ENCODE measurements at places on chromosomes 4 and X.

DNA sequence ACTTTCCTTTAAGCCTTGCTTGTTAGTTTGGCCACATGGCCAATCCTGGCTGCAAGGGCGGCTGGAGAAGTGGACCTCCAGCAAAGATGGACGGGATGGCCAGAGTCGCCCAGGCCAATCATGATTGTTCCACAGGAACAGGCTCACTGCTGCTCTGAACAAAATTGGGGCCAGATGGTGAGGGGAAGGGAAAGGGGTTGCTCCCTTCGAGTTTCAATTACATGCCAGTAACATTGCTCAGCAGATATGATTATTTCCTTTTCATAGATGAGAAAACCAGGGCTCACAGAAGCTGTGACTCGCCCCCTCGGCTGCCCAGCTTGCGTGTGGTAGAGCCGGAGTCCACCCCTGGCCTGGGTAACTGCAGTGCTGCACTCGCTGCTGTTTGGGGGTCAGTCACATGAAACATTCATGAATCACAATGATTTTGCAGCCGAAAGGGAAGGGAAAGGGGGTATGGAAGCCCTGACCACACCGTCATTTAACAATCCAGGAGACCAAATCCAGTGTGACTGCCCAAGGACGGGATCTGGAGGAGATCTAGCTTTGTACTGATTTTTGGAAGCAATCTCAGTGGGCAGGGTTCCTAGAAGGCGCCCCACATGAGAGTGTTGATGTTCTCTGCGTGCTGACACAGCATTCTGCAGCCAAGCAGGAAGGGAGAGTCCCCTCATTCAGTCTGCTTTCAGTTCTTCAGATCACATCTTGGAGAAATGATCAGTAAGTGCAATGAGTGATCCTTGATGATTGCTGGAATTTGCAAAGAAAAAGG is 77.3 kb upstream of the MSX1 start:
- H3K4me1 ChIP-seq: no peaks in the 10 kb centered on the region
- H3K27me3 ChIP-seq: peaks cover 4% of the 10 kb centered on the region
- no peak for DNase-seq
- no peak overlapping the region for H3K27ac ChIP-seq

DNA sequence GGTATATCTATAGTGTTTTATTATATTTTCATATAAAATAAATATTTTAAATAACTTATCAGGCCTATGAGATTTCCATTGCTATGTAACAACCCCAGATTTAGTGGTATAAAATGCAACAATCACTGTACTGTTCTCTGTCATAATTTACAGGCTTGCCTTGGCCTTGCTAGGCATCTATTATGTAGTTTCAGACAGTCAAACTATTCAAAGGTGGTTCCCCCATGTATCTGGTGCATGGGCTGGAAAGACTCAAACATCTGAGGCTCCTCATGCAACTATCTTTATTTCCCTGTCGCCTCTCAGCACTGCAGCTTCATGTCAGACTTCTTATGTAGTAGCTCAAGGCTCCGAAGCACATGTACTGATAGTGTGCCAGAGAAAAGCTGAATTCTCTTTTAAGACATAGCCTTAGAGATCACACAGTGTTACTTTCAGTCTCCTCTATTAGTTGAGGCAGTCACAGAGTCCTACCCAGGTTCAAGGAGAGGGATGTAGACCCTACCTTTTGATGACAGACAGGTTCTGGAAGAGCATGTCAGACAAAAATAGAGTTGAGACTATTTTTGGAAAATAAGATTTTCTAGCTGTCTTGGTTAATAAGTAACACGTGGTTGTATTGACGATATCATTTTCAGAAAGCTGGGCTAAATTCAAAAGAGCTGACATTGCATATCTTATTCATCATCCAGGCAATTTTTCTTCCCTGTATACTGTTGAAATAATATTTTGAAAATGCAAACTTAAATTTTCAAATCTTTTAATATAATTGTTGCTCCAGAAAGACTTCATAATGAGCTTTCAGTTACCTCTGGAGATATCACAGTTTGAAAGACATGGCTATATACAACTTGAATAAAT is 19.4 kb downstream of the MTTP start:
- no peak overlapping the region for H3K27ac ChIP-seq
- no peak overlapping the region for H3K4me3 ChIP-seq
- H3K36me3 ChIP-seq: no peaks in the 10 kb centered on the region
- peaks cover 1% of the 10 kb centered on the region for H3K27me3 ChIP-seq
- DNase-seq: no peak

GRCh38 chr4:95869961-95870500 is 30.1 kb downstream of the PDHA2 start:
- no peaks in the 10 kb centered on the region for H3K27me3 ChIP-seq
- H3K4me3 ChIP-seq: no peak overlapping the region
- H3K4me1 ChIP-seq: no peaks in the 10 kb centered on the region

DNA sequence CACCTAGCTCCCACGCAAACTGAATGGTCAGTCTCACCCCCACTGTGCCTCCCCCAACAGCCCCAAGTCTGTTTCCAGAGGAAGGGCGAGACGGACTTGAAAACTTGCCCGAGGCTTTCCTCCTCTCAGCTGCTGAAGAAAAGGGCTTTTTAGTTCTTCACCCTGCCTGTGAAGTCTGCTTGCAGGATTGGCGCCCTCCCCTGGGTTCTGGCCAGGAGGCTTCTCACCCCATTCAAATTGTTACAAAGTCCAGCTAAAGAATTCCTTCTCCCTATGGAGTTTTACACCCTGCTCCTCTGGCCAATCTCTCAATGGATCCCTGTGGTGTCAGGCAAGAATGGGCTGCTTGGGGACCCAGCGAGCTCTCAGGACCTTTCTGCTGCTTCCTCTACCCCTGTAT is 241.0 kb downstream of the AFF2 start:
- no peak overlapping the region for H3K27ac ChIP-seq
- no peaks in the 10 kb centered on the region for H3K27me3 ChIP-seq
- H3K4me1 ChIP-seq: peaks cover 5% of the 10 kb centered on the region
- no peaks in the 10 kb centered on the region for H3K36me3 ChIP-seq

DNA sequence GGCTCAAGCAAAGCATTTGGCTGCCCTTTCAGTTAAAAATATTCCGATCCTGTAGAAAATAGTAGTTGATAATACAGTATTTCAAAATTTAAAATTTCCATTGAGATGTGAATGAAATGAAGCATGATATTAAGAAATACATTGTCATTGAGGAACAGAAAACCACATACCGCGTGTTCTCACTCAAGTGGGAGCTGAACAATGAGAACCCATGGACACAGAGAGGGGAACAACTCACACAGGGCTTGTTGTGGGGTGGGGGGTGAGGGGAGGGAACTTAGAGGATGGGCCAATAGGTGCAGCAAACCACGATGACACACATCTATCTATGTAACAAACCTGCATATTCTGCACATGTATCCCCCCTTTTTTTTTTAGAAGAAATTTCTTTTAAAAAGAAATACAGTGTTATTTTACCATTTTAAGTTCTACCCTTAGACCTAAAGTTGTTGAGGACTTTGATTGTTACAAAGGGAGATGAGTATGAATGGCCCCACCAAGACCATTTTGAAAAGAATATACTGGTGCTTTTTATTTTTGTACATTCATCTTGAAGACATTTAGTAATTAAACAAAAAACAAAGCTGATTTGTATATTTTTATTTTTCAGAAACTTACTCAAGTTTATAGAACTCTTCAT is 52.0 kb upstream of the IL13RA1 start:
- no peak for DNase-seq
- no peaks in the 10 kb centered on the region for H3K36me3 ChIP-seq
- no peaks in the 10 kb centered on the region for H3K4me1 ChIP-seq

GRCh38 chr4:159526172-159526571 is 423.3 kb downstream of the RAPGEF2 start:
- no peaks in the 10 kb centered on the region for H3K27me3 ChIP-seq
- H3K27ac ChIP-seq: no peak overlapping the region
- DNase-seq: no peak
- no peaks in the 10 kb centered on the region for H3K4me1 ChIP-seq
- H3K36me3 ChIP-seq: peaks cover 4% of the 10 kb centered on the region

DNA sequence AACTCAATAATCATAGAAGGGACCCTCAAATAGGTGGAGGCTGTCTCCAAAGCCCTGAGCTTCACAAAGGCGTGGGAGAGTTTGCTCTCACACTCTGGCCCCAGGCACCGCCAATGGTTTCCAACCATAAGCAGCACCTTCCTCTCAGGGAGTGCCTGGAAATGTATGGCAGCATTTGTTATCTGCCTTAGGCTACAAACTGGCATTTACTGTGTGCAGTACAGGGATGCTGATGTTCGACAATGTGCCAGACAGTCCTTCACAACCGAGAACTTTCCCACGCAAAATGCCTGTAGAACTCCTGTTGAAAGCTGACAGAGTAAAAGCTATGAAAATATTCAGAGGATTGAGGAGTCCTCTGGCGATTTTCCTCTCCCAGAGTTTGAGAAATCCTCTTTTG is 55.7 kb upstream of the CDKN2AIP start:
- no peaks in the 10 kb centered on the region for H3K27me3 ChIP-seq
- H3K4me1 ChIP-seq: peaks cover 21% of the 10 kb centered on the region
- no peak overlapping the region for H3K27ac ChIP-seq
- DNase-seq: no peak
- no peak overlapping the region for H3K4me3 ChIP-seq

- DNase-seq: no peak
- H3K4me3 ChIP-seq: no peak overlapping the region
- H3K27me3 ChIP-seq: no peaks in the 10 kb centered on the region
- H3K4me1 ChIP-seq: no peaks in the 10 kb centered on the region
These were observed 280.7 kb upstream of the KLHL4 start for GRCh38 chrX:87236830-87237440.

- H3K4me1 ChIP-seq: no peaks in the 10 kb centered on the region
- H3K36me3 ChIP-seq: peaks cover 5% of the 10 kb centered on the region
- DNase-seq: no peak
- no peak overlapping the region for H3K27ac ChIP-seq
These were observed 291.2 kb downstream of the ASMT start for GRCh38 chrX:1906028-1906427.

DNA sequence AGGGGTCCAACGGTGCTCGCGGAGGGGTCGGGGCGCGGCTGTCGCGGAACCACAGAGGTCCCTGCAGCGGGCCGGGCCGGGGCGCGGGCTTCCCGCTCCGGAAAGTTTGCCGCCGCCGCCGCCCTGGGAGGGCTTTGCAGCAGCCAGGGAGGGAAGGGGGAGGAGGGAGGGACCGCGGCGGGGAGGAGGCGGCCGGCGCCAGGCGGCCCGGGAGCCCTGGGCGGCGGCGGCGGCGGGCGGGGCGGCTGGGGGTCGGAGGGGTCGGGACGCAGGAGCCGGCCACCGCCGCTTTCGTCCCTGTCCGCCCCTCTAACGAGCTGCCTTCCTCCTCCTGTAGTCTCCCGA is 375 bp downstream of the FGFR3 start:
- H3K27ac ChIP-seq: no peak overlapping the region
- DNase-seq: peak; percentile 31
- no peaks in the 10 kb centered on the region for H3K4me1 ChIP-seq
- no peak overlapping the region for H3K4me3 ChIP-seq
- no peaks in the 10 kb centered on the region for H3K36me3 ChIP-seq

GRCh38 chr4:134126000-134126560 is 75.5 kb downstream of the PABPC4L start:
- H3K4me1 ChIP-seq: no peaks in the 10 kb centered on the region
- H3K4me3 ChIP-seq: no peak overlapping the region
- H3K27ac ChIP-seq: no peak overlapping the region
- no peak for DNase-seq
- no peaks in the 10 kb centered on the region for H3K36me3 ChIP-seq

DNA sequence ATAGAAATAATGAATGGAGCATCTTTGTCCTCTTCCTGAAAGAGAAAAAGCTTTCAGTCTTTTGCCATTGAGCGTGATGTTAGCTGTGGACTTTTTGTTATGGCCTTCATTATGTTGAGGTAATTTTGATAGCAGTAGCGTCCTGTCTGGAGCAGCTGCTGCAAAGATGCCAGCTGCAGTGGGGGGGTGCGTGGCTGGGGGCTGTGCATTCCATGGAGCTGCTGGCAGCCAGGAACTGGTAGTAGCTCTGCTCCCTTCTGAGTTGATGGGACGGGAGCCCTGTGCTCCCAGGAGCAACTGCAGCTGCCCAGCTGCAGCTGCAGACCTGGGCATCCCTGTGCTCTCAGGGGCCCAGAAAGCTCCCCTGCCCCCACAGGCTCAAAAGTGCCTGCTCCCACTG is 50.4 kb downstream of the CCDC160 start:
- no peak overlapping the region for H3K4me3 ChIP-seq
- H3K4me1 ChIP-seq: no peaks in the 10 kb centered on the region
- no peaks in the 10 kb centered on the region for H3K36me3 ChIP-seq
- no peak for DNase-seq

DNA sequence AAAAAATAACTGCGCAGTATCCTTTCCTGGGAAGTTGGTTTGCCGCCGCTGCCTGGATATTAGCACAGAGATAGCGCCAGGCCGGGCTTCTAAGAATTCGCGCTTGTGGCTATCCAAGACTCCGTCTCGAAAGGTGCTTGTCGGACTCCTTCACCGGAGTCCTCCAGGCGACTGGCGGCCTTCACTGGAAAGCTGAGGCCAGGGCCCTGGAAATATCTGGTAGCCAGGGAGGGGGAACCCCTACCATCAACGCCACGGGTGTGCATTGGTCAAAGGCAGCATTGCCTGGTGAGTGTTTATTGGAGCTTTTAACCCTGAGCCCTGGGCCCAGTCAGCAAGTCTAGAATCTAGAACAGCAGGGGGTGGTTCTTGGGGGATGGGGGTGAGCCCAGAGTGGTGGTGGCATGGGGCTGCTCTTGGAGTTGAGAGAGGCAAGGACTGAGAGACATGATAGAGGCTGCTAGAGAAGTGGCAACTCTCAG is 577 bp upstream of the PIM2 start:
- peaks cover 8% of the 10 kb centered on the region for H3K36me3 ChIP-seq
- peak overlapping the region; percentile 69 for H3K4me3 ChIP-seq
- peaks cover 14% of the 10 kb centered on the region for H3K27me3 ChIP-seq
- no peak for DNase-seq

- H3K4me1 ChIP-seq: no peaks in the 10 kb centered on the region
- H3K36me3 ChIP-seq: peaks cover 23% of the 10 kb centered on the region
- no peak for DNase-seq
- no peak overlapping the region for H3K4me3 ChIP-seq
These were observed 22.8 kb downstream of the DCUN1D4 start for GRCh38 chr4:51865717-51866116.
